ENCODE measurements at places on chromosomes 6 and 20.

- DNase-seq = no peak
Measured at GRCh38 chr20:14951105-14951504, 613.7 kb upstream of the FLRT3 start.

DNA sequence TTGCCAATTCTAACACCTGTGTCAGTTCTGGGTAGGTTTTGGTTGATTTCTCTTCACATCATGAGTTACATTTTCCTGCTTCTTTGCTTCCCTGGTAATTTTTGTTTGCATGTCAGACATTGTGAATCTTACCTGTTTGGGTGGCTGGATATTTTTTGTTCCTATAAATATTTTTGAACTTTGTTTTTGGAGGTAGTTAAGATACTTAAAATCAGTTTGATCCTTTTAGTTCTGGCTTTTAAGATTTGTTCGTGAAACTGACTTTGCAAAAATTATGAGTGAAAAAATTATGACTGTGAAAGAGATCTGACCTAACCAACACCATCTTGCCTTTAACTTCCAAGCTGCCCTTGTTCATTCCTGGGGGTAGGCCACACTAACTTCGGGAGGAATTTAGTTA is 69.5 kb downstream of the BCAS1 start:
- no peak for DNase-seq

DNA sequence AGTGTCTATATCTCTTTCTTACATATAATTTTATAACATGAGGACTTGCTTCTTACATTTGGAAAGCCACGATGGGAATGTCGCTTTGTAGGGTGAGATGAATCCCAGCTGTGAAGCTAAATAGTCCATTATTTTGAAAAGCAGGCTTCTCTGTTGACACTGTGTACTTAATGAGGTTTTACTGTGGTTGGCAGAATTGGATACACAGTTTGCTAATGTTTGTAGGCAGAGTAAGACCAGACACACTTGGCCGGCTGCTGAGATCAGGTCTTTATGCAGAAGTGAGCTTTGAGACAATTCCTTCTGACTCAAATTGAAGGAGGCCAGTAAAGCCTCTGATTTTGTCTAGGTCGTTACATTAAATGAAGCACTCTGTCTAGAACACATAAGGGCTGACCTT is 93.0 kb downstream of the NDUFAF5 start:
- no peak for DNase-seq

DNA sequence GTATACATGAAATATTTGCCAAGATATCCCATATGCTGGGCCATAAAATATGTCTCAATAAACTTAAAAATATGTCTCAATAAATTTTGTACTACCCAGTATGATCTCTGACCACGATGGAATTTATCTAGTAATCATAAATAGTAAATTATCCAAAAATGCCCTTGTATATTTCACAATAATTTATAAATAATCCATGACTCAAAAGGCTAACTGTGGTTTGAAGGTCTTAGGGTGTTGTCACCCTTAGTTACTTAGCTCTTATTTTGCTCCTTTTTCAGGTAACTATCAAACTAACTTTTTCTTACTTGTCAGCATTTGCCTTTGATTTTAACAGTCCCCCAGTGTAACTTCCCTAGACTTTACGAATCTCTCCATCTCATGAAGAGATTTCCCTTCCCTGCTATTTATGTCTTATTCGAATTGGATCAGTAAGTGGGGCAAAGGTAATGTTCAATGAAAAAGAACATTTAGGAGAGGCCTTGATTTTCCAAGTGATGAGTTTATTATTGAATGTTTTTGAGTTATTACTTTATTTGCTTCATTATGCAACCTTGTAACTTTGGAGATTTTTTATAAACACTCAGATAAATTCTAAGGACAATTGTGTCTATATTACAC is 109.0 kb upstream of the THBS2 start:
- DNase-seq = no peak

GRCh38 chr6:3455147-3455568 is 1.7 kb downstream of the SLC22A23 start:
- DNase-seq = peak; percentile 5

- no peak for DNase-seq
Measured at GRCh38 chr6:33201147-33201545, 479 bp downstream of the SLC39A7 start.

GRCh38 chr20:39112178-39112743 is 150.1 kb downstream of the DHX35 start:
- peak; percentile 39 for DNase-seq

GRCh38 chr6:49939993-49940498 is 23.9 kb downstream of the DEFB114 start:
- peak; percentile 20 for DNase-seq
